Right lobe of liver (tissue), 6 donors: ENCODE measurements at places on chromosomes 5 and 9.

DNA sequence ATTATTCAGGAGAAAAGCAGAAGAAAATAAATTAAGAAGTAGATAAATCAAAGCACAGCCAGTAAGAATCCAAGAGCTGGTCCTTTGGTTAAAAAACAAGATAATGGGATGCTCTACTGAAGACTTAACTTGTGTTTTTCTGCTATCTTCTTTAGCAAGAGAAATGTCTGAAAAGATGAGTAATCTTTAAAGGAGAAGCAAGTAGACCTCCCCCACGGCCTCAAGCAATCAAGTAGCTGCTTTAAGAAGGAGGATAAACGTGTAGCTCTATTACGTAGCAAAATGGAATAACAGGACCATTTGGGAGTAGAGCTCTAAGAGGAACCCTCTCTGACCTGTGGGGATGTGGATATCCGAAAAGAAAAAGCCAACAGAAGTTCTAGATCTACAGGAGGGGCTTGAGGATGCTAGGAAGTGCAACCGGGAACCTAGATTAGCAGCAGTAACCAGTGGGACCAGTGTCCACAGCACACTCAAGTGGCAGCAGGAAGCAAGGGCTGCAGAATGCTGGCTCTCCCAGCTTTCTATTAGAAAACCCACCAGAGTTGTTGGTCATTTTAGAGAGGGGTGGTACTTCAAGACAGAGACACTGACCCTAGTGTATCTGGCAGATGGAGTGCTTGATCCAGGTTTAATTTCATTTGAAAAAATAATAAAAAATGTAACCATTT lies 185.4 kb downstream of the GABBR2 start:
- no peaks in the 10 kb centered on the region for H3K27me3 ChIP-seq
- no peaks in the 10 kb centered on the region for H3K4me1 ChIP-seq
- no peak overlapping the region for H3K4me3 ChIP-seq
- H3K36me3 ChIP-seq, result no peaks in the 10 kb centered on the region

GRCh38 chr9:21481470-21482056 lies 550 bp downstream of the IFNE start:
- no peak for DNase-seq
- no peaks in the 10 kb centered on the region for H3K4me1 ChIP-seq
- H3K27ac ChIP-seq, result no peak overlapping the region
- no peaks in the 10 kb centered on the region for H3K36me3 ChIP-seq
- H3K4me3 ChIP-seq, result no peak overlapping the region
- H3K27me3 ChIP-seq, result no peaks in the 10 kb centered on the region

- DNase-seq, result no peak
- H3K27ac ChIP-seq, result no peak overlapping the region
- H3K27me3 ChIP-seq, result no peaks in the 10 kb centered on the region
- H3K36me3 ChIP-seq, result no peaks in the 10 kb centered on the region
- H3K4me3 ChIP-seq, result no peak overlapping the region
These were observed 144.7 kb downstream of the COL23A1 start for GRCh38 chr5:178445534-178445933.

DNA sequence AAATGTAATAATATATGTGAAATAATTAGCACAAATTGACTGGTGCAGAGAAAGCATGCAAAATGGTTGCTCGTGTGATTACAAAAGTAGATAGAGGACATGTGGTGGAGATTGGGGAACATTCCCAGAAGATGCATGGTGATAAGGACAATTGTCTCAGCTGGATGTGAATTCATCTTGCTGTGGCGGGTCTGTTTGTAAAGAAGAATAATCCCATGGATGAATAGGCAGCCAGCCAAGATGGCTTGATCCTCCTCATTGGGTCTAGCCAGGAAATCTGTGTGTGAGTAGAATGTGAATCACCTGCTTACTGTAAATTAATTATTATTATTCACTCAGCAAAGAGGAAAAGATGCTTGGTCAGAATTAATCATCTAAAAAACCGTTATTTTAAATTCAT lies 12.6 kb upstream of the DPYSL3 start:
- no peaks in the 10 kb centered on the region for H3K36me3 ChIP-seq
- no peaks in the 10 kb centered on the region for H3K27me3 ChIP-seq
- no peak for DNase-seq
- no peaks in the 10 kb centered on the region for H3K4me1 ChIP-seq

DNA sequence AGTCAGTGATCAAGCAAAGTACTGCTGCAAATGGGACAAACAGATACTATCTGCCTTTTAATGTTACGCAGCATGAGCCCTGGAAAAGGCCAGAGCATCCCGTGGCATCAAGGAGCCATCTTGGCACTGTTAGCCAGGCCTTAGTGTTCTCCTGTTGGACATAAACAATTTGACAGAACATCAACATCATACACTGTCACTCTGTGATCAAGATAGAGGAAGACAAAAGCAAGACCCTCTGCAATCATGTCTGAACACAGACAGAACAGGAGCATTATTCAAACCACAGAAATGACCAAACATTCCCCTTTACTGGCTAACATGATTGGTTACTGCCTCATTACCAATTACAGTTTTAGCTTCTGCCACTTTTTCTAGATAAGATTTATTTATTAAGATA lies 21.2 kb upstream of the ROPN1L start:
- H3K36me3 ChIP-seq, result peaks cover 67% of the 10 kb centered on the region
- DNase-seq, result no peak
- H3K27me3 ChIP-seq, result no peaks in the 10 kb centered on the region
- no peak overlapping the region for H3K27ac ChIP-seq

DNA sequence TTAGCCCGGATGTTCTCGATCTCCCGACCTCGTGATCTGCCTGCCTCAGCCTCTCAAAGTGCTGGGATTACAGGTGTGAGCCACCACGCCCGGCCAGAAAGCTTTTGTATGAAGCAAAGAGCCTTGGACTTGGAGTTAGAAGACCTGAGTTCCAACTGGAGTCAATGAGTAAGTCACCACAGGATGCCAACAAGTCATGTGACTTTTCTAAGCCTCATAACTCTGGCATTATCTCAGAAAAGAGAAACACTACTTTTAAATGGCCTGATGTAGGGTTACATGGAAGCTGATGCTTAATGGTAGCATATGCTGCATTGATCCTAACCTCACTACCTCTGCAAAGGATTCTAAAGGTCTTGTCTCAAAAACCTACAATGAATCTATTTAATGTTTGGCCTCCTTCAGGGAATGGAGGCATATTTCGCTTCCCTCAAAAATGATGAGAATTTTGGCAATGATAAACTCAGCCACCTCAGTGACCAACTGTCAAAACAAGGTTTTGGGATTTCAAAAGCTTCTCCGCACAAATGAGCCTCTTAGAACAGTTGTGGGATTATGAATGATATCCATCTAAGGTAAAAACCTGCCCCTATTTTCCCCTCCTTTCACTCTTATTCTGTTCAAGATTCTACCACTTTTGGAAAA lies 236.8 kb downstream of the ACTL7B start:
- H3K4me3 ChIP-seq, result no peak overlapping the region
- H3K36me3 ChIP-seq, result no peaks in the 10 kb centered on the region
- DNase-seq, result no peak
